Astrocyte (in vitro differentiated cells and primary cell): ENCODE measurements at places on chromosomes 5 and 9.

GRCh38 chr9:36423206-36423605 is 23.1 kb upstream of the RNF38 start:
- H3K27me3 ChIP-seq = no peaks in the 10 kb centered on the region
- H3K4me3 ChIP-seq = no peak overlapping the region
- no peak overlapping the region for H3K27ac ChIP-seq
- peaks cover 7% of the 10 kb centered on the region for H3K4me1 ChIP-seq

DNA sequence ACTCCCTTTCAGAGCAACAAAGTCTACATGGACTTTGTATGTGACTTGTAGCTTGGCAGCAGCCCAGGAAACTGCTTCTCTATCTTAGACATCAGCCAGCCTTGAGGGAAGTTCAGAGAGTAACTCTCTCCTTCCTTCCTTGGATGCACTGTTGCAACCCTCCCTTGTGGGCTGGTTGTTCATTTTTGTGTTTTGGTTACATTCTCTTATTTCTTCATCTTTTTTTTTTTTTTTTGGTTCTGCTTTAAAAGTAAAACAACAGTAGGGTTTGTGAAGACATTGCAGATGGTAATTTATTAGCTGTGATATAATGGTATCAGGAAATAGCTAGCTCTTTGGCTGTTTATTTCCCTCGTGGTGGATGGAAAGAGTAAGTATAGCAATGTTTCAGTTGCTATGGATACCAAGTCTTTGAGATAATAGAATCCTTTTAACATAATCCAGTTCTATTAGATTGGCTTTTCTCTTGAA is 97.9 kb upstream of the MAMDC2 start:
- H3K27me3 ChIP-seq = no peaks in the 10 kb centered on the region
- peak overlapping the region; percentile 66 for H3K27ac ChIP-seq
- H3K4me3 ChIP-seq = no peak overlapping the region
- no peaks in the 10 kb centered on the region for H3K36me3 ChIP-seq
- DNase-seq = no peak

DNA sequence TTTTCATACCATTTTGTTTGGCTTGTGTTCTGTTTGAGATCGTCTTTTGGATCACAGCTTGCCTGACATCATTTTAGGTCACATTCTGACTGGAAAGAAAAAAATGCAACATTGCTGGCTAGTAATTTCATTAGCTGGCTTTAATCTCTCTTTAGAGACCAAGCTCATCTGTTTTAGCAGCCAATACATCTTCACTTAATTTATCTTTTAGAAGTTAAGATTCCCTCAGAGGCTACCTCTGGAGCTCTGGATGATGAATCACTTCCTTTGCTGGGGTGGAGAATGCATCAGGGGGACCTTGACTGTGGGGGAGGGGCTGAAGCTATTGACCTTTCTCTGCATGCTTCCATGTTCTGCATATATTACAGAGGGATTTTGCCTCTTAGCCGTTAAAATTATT is 181.5 kb upstream of the OTULINL start:
- H3K36me3 ChIP-seq = peaks cover 39% of the 10 kb centered on the region
- peaks cover 62% of the 10 kb centered on the region for H3K4me1 ChIP-seq
- DNase-seq = peak; percentile 89
- peak overlapping the region; percentile 80 for H3K27ac ChIP-seq

DNA sequence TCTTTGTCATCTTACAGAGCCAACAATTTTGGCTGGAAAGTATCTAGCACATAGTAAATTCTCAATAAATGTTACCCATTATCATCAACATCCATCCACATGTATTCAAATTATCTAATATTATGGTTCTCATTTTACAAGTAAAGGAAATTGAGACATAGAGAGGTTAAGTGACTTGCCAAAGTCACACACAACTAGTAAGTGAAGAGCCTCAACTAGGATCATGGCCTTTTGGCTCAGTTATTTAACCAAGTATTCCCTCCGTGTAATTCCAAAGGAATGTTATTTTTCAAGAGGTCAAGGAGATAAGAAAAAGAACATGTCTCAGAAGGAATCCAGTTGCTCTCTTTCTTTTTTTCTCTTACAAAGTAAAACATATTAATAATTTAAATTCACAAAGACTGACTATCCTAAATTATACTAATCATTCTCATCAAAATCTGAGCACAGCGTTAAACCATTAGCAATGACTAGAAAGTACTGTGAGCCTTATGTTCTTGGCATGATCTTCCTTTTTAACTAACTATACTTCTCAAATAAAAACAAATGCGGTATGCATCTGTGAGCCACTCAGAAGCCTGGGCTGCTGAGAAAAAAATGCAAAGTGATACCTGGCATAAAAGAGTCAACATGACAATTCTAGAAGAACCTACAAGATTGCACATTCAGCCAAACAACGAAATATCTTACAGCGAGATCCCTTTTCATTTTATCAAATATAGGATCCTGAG is 350.9 kb downstream of the GLIS3 start:
- peak; percentile 87 for DNase-seq
- no peaks in the 10 kb centered on the region for H3K27me3 ChIP-seq
- H3K4me1 ChIP-seq = peaks cover 32% of the 10 kb centered on the region

- H3K4me3 ChIP-seq = peak overlapping the region; percentile 99
- peaks cover 12% of the 10 kb centered on the region for H3K4me1 ChIP-seq
- no peaks in the 10 kb centered on the region for H3K27me3 ChIP-seq
- DNase-seq = peak; percentile 19
Observed at GRCh38 chr5:138180183-138180782, 1.4 kb downstream of the KIF20A start.

DNA sequence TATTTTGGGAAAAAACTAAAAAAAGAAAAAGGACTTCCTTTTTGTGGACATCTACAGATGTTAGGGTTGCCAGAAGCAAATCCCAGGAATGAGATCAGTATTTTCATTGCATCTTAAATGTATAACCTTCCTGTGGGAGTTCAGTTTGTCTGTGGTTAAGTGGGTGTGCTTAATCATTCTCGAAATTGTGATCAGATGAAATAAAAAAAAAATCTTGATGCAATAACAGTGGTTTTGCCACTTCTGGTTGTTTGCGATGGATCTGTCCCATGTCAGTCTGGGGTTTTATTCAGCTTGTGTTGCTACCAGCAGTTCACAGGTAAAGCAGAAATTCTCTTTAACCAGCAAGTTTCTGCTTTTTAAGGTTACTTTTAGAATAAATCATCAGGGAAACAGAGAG is 179.0 kb downstream of the MAN2A1 start:
- no peaks in the 10 kb centered on the region for H3K36me3 ChIP-seq
- no peaks in the 10 kb centered on the region for H3K27me3 ChIP-seq
- peaks cover 46% of the 10 kb centered on the region for H3K4me1 ChIP-seq

GRCh38 chr5:107831612-107832395 is 161.1 kb upstream of the EFNA5 start:
- peak; percentile 78 for DNase-seq
- no peak overlapping the region for H3K27ac ChIP-seq
- H3K27me3 ChIP-seq = no peaks in the 10 kb centered on the region
- no peak overlapping the region for H3K4me3 ChIP-seq

DNA sequence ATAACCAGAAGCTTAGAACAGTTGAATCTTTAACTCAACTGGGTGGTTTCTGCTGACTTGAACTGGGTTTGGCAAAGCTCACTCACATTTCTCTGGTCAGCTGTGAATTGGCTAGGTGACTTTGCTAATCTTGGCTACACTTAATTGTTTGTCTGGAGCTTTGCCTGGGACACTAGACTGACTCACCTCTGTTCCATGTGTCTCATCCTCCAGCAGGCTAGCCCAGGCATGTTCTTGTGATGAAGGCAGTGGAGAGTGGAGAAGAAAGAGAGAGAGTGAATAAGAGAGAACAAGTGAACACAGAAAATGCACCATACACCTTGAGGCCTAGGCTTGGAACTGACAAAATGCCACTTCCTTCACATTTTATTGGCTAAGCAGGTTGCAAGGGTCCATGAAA is 32.6 kb downstream of the SPATA31D1 start:
- H3K27ac ChIP-seq = peak overlapping the region; percentile 82
- H3K4me1 ChIP-seq = peaks cover 9% of the 10 kb centered on the region
- no peak overlapping the region for H3K4me3 ChIP-seq
- H3K36me3 ChIP-seq = no peaks in the 10 kb centered on the region
- DNase-seq = peak; percentile 100
- no peaks in the 10 kb centered on the region for H3K27me3 ChIP-seq

GRCh38 chr9:102534031-102534430 is 461.1 kb upstream of the CYLC2 start:
- H3K4me1 ChIP-seq = no peaks in the 10 kb centered on the region
- no peak overlapping the region for H3K4me3 ChIP-seq
- H3K36me3 ChIP-seq = no peaks in the 10 kb centered on the region
- DNase-seq = no peak
- no peak overlapping the region for H3K27ac ChIP-seq
- no peaks in the 10 kb centered on the region for H3K27me3 ChIP-seq

- no peak overlapping the region for H3K27ac ChIP-seq
- peak; percentile 20 for DNase-seq
- no peaks in the 10 kb centered on the region for H3K4me1 ChIP-seq
- H3K36me3 ChIP-seq = no peaks in the 10 kb centered on the region
- no peak overlapping the region for H3K4me3 ChIP-seq
- H3K27me3 ChIP-seq = no peaks in the 10 kb centered on the region
Observed at GRCh38 chr5:120457839-120458507, 6.1 kb upstream of the PRR16 start.

DNA sequence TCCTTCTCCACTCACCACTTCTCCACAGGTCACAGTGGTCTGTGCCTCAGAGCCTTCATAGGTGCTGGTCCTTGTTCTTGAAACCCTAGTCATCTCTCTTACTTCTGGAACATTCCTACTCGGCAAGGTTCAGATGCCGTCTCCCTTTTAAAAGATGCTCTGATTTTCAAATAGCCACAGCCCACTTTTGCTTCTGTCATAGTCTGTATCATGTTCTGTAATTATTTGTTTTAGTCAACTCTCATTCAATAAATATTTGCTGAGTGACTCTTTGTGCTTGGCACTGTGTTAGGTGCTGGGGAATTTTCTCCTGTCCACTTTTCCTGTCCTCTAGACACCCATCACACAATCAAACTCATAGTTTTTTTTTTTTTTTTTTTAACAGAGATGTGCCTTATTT is 181.3 kb upstream of the IL12B start:
- no peak for DNase-seq
- no peak overlapping the region for H3K27ac ChIP-seq
- peaks cover 3% of the 10 kb centered on the region for H3K4me1 ChIP-seq
- no peaks in the 10 kb centered on the region for H3K36me3 ChIP-seq
- H3K4me3 ChIP-seq = no peak overlapping the region
- H3K27me3 ChIP-seq = no peaks in the 10 kb centered on the region

GRCh38 chr9:114004221-114004716 is 73.8 kb downstream of the AMBP start:
- peaks cover 12% of the 10 kb centered on the region for H3K4me1 ChIP-seq
- H3K27me3 ChIP-seq = no peaks in the 10 kb centered on the region
- peaks cover 14% of the 10 kb centered on the region for H3K36me3 ChIP-seq
- no peak overlapping the region for H3K27ac ChIP-seq
- peak; percentile 57 for DNase-seq
- no peak overlapping the region for H3K4me3 ChIP-seq

- peaks cover 13% of the 10 kb centered on the region for H3K4me1 ChIP-seq
- no peak overlapping the region for H3K4me3 ChIP-seq
- no peak overlapping the region for H3K27ac ChIP-seq
- no peaks in the 10 kb centered on the region for H3K27me3 ChIP-seq
Observed at GRCh38 chr5:126881821-126882600, 105.1 kb downstream of the LMNB1 start.

DNA sequence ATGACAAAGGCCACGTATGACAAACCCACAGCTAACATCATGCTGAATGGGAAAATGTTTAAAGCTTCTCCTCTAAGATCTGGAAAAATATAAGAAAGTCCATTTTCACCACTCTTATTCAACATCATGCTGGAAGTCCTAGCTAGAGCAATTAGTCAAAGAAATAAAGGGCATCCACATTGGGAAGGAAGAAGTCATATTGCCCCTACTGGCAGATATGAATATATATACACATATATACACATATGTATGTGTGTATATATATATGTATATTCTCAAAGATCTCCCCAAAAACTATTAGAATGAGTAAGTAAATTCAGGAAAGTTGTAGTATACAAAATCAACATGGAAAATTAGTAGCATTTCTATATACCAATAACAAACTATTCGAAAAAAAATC is 17.1 kb downstream of the APBA1 start:
- H3K4me1 ChIP-seq = peaks cover 3% of the 10 kb centered on the region
- no peak overlapping the region for H3K4me3 ChIP-seq
- H3K36me3 ChIP-seq = no peaks in the 10 kb centered on the region
- no peak overlapping the region for H3K27ac ChIP-seq
- no peaks in the 10 kb centered on the region for H3K27me3 ChIP-seq

- no peaks in the 10 kb centered on the region for H3K4me1 ChIP-seq
- H3K4me3 ChIP-seq = no peak overlapping the region
- H3K27ac ChIP-seq = no peak overlapping the region
- DNase-seq = no peak
- no peaks in the 10 kb centered on the region for H3K36me3 ChIP-seq
- H3K27me3 ChIP-seq = peaks cover 23% of the 10 kb centered on the region
Observed at GRCh38 chr5:21654-22233, 70.2 kb upstream of the PLEKHG4B start.

- H3K4me3 ChIP-seq = no peak overlapping the region
- no peaks in the 10 kb centered on the region for H3K36me3 ChIP-seq
- peak overlapping the region; percentile 63 for H3K27ac ChIP-seq
- peaks cover 25% of the 10 kb centered on the region for H3K4me1 ChIP-seq
- no peak for DNase-seq
Observed at GRCh38 chr9:125537442-125538091, 169.4 kb downstream of the MAPKAP1 start.
